Naive thymus-derived CD8-positive, alpha-beta T cell (primary cell): ENCODE measurements at places on chromosomes 1 and 21.

- no peaks in the 10 kb centered on the region for H3K36me3 ChIP-seq
- no peaks in the 10 kb centered on the region for H3K27me3 ChIP-seq
- no peak overlapping the region for H3K27ac ChIP-seq
- DNase-seq = no peak
- no peak overlapping the region for H3K4me3 ChIP-seq
These were observed 69.1 kb downstream of the DYRK1A start for GRCh38 chr21:37435711-37436110.

GRCh38 chr1:59138402-59138801, 158.5 kb upstream of the FGGY start:
- H3K4me1 ChIP-seq = peaks cover 26% of the 10 kb centered on the region
- no peak overlapping the region for H3K4me3 ChIP-seq
- no peaks in the 10 kb centered on the region for H3K36me3 ChIP-seq
- no peak overlapping the region for H3K27ac ChIP-seq
- DNase-seq = no peak

GRCh38 chr1:236975461-236975860, 28.8 kb downstream of the MT1HL1 start:
- no peaks in the 10 kb centered on the region for H3K36me3 ChIP-seq
- H3K4me1 ChIP-seq = no peaks in the 10 kb centered on the region
- H3K27ac ChIP-seq = no peak overlapping the region
- DNase-seq = no peak
- H3K4me3 ChIP-seq = no peak overlapping the region
- peaks cover 13% of the 10 kb centered on the region for H3K27me3 ChIP-seq

GRCh38 chr1:29269382-29269781, 33.1 kb downstream of the PTPRU start:
- H3K27me3 ChIP-seq = peaks cover 52% of the 10 kb centered on the region
- H3K4me3 ChIP-seq = no peak overlapping the region
- no peak for DNase-seq
- H3K4me1 ChIP-seq = no peaks in the 10 kb centered on the region

GRCh38 chr1:54708385-54708784, 7.3 kb upstream of the TTC4 start:
- H3K27ac ChIP-seq = no peak overlapping the region
- peaks cover 8% of the 10 kb centered on the region for H3K27me3 ChIP-seq
- H3K4me3 ChIP-seq = no peak overlapping the region
- H3K36me3 ChIP-seq = peaks cover 2% of the 10 kb centered on the region
- H3K4me1 ChIP-seq = no peaks in the 10 kb centered on the region
